ENCODE measurements at places on chromosomes 7 and 10.

DNA sequence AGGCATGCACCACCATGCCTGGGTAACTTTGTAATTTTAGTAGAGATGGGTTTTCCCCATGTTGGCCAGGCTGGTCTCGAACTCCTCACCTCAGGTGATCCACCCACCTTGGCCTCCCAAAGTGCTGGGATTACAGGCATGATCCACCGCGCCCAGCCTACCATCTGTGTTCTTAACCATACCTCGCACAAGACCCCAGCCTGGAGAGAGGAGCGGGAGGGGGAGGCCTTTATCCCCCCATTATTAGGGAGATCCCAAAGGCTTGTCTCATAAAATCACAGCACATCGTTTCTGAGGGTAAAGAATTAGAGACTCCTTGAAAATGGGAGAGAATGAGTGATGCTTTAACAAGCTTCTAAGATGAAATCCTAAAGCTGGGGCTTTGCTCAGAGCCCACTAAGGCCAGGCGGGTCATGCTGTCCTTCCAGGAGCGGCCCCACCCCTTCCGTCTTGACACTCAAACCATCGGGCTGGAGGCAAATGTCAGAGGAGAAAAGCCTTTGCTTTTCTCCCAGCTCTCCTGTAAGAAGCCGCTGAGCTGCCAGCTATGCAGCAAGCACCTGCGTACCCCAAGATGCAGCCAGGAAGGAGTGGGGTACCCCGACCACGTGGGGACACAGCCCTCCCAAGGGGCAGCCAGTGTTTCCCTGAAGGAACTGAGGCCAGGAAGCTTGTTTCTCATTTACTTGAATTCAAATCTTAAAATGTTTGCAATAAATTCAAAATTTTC lies 339.7 kb downstream of the PTPRN2 start:
- ATAC-seq: no peak

DNA sequence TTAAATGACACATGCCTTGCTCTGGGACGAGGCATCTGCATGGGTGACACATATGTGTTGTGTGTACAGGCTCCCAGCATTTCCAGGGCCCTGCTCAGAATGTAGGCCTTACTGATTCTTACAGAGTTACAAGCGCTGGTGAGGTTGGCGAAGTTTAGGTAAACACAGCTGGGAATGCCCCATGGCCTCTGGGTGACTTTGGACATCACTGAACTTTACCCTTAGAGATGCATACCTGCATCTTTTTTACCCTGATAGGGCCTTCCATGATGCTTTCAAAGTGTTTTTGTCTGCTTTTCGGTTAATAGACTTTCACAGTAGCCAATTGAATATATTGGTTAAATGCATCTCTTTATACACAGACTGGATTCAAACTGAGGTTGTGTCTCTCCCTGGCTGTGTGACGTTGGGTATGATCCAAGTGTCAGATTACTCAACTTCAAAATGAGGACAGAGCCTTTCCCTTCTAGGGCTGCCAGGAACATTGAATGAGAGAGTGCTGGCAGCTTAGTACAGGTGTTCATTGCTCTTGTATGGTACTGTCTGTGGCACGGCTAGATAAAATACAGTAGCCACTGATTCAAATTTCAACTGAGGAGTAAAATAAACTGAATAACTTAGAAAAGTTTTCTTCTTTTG lies 29.5 kb downstream of the EGFR start:
- no peak for ATAC-seq

- ATAC-seq: no peak
Observed at GRCh38 chr10:128295003-128295402, 168.8 kb upstream of the MKI67 start.

DNA sequence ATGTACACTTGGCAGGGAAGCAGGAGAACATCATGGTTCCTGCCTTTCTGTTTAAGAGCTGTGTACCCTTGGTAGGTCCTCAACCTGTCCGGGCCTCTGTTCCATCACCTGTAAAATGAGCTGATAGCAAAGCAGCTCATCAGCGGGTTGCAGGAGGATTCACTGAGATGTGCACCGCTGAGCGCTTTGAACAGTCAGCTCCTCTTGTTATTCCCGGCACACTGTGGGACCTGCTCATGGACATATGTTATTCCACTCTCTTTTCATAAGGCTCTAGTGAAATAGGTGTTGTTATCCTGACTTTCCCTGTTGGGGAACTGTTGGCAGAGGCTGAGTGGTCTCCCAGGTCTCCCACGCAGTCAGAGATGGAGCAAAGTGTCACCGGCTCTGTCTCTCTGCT lies 497.5 kb upstream of the ZMIZ1 start:
- no peak for ATAC-seq

DNA sequence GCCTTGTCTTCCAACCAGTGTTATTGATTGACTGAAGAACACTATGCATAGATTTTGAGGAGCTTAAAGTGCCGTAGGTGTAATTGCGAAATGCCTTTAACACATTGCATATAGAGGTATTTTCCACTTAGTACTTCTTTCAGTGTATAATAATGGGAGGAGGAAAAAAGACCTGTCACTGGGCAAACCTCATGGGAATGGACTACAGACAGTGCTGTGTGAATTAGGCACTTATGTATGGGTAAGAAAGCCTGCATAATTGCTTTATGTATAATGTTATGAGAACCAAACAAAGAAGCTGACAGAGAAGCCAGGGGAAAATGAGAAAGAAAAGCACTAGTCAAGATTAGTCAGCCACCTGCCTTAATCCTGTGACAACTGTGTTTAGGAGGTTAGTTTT lies 12.4 kb upstream of the SCRN1 start:
- ATAC-seq: no peak

DNA sequence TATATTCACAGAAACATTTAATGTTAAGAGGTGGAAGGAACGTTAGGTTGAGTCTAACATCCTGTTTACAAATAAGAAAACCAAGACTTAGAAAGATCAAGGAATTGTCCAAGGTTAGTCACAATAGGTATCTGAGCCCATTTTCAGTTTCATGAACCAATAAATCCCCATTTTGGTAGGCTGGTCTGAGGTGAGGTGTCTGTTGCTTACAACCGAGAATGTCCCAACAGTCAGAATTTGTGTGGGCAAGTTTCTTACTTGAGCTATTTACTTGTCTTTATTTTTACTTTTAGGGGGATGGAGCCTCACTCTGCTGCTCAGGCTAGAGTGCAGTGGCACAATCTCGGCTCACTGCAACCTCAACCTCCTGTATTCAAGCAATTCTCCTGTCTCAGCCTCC lies 23.6 kb downstream of the PANK1 start:
- peak; percentile 69 for ATAC-seq

GRCh38 chr7:117323851-117324711 lies 1.2 kb upstream of the WNT2 start:
- ATAC-seq: no peak

DNA sequence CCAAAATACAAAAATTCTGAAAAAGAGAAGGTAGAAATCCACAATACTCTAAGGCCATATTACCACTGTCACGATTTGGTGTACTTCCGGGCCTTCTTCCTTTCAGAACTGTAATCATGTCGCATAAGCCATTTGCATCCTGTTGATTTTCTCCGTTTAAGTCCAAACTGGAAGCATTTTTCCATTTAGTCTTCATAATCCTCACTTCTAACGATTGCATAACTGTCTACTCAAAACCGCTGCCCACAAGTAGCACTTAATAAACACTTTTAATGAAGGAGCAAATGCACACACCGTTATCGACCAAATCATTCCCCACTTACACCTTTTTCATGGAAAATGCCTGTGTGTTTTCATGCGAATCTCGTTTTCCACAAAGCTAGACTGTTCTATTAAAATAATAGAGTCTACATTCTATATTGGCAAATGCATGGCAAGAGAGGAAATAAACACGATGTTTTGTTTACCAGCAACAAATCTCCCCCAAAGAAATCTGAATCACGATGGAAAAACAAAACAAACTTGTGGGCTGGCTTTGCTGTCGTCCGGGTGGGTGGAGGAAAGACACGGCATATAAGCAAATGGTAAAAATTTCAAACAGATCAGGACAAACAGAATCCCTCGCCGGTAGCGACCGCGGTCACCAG lies 1.0 kb downstream of the ATE1 start:
- no peak for ATAC-seq

DNA sequence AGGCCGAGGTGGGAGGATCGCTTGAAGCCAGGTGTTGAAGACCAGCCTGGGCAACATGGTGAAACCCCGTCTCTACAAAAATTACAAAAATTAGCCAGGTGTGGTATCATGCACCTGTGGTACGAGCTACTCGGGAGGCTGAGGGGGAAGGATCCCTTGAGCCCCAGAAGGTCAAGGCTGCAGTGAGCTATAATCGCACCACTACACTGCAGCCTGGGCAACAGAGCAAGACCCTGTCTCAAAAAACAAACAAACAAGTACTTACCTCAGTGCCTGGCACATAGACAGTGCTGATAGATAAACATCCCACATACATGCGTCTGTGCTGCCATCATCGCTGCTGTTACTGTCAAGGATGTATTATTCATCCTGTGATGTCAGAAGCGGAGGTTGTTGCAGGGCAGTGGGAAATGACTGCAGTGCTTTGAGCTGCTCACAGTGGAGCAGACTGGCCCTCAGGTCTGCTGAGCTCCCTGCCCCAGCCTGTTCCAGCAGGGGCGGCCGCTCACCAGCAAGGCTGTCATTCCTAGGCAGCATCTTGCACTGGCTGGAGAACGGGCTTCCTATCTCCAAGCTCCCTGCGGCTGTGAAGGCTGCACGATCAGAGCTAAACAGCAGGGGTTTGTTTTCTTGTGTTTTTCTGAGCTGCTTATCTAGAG lies 18.6 kb downstream of the FOXK1 start:
- ATAC-seq: peak; percentile 80

GRCh38 chr7:120740348-120740747 lies 117.6 kb downstream of the TSPAN12 start:
- ATAC-seq: no peak

- no peak for ATAC-seq
Observed at GRCh38 chr7:26688936-26689506, 175.4 kb downstream of the SKAP2 start.

DNA sequence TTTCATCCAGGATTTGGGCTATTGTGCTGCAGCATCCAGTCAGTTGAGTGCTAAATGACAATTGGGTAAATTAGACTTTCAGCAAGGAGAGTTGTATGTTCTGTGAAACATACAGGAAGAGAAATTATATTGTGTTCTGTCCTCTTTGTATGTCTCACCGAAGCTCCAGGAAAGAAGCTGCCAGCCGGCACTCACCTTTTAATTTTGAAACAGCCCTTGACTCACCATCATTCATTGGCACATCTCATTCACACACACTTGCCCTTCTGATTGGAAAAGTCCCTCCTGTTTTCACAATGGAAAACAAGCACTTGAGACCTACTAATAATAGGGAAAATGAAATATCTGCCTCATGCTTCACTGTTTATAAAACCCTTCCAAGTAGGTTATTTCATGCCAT lies 495.6 kb downstream of the RPS24 start:
- ATAC-seq: no peak

DNA sequence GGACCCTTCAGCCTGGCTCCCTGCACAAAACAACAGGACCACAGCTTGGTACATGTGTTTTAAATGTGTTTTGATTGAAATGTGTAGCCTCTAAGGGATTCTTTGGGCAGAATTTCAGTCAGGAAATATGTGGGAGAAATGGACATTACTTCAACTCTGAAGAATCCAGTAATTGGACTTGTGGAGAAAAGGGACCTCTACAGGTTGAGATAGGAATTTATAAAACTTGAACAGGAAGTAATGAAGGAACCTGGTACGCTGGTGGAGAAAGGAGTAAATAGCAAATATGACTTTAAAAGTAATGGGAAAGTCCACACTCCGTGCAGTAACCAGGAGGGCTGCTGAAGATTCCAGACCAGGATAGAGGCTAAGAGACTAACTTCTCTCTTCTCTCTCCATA lies 220.5 kb downstream of the LHFPL3 start:
- no peak for ATAC-seq

DNA sequence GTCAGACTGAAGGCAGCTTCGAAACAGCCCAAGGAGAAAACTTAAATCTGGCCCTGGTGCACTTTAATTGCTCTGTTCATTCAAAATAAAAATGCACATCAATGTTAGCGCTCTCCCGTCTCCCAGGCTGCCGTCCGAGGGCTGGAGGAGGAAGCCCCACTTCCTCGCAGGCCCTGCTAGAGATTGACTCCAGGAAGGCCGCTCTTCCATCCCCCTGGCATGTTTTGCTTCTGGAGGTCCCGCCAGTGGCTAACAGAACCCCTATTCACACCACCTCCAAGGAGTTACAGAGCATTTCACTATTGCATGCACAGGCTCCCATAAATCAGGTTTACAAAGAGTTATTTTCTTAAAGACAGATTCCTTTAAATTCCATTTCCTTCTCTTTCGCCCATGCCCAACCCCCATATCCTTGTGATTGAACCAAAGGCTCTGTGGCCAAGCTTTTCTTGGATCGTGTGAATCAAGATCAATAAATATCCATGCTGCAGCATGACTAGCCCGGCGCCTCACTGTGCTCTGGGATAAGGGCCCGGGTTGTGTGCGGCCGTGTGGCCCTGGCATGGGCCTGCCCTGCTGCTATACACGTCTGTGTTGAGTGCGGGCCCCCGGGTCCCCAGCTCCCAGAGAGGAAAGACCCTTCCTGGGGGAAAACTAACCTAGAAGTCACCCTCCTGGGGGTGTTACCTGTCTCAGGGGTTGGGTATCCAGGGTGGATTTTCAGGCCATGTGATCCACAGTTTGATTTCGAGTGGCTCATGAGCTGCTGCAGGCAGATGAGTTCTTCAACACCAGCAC lies 118.7 kb upstream of the GDF10 start:
- peak; percentile 14 for ATAC-seq

- no peak for ATAC-seq
Observed at GRCh38 chr10:43110338-43111071, 27.7 kb upstream of the CSGALNACT2 start.

GRCh38 chr7:150390205-150390604 lies 11.1 kb downstream of the ZNF775 start:
- ATAC-seq: no peak

DNA sequence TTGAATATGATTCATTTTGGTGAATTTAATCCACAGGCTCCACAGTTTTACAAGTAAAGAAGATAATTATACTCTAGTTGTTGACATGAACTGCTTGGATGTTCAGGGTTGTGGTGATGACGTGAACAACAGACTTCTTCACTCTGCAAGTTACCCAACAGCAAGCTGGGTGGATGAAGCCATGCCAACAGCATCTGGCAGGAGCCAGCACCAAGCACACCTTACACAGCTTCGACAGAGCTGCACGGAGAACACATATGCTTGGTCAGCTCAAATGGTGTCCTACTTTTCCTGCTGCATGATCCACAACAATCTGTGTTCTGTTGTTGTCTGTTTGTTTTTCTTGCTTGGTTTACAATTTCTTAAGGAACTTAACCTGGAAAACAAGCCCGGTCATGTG lies 9.8 kb downstream of the NOD1 start:
- ATAC-seq: no peak

DNA sequence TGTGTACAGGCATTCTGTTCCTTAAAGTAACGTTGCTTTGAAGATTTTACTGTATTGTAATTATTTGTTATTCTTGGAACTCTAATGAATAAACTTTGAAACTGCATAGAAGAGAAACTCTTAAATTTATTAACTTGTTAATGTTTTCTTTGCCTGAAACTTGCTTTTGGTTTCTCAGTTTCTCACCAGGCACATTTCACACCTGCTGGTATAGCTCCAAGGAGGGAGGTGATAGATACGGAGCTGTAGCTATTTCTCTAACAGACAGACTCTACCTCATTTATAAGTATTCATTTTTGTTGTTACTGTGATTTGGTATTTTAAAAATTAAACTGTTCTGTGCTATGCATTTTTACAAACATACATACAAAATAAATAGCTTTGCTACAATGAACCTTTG lies 32.7 kb downstream of the R3HCC1L start:
- no peak for ATAC-seq
